ENCODE measurements at places on chromosomes 7 and 10.

GRCh38 chr10:5888351-5888750, 1.3 kb downstream of the ANKRD16 start:
- DNase-seq = no peak

DNA sequence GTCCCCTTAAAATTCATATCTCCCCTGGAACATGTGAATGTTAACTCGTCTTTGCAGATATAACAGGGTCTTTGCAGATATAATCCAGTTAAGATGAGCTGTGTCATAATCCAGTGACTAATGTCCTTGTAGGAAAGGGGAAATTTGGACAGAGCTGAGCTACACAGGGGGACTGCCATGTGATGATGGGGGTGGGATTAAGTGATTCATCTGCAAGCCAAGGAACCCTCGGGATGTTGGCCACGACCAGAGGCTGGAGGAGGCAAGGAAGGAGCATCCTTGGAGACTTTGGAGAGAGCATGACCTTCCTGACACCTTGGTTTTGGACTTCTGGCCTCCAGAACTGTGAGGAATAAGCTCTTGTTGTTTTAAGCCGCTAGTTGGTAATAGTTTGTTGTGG, 153.9 kb upstream of the PCBD1 start:
- no peak for DNase-seq

GRCh38 chr7:36597090-36597773, 127.1 kb downstream of the AOAH start:
- no peak for DNase-seq

DNA sequence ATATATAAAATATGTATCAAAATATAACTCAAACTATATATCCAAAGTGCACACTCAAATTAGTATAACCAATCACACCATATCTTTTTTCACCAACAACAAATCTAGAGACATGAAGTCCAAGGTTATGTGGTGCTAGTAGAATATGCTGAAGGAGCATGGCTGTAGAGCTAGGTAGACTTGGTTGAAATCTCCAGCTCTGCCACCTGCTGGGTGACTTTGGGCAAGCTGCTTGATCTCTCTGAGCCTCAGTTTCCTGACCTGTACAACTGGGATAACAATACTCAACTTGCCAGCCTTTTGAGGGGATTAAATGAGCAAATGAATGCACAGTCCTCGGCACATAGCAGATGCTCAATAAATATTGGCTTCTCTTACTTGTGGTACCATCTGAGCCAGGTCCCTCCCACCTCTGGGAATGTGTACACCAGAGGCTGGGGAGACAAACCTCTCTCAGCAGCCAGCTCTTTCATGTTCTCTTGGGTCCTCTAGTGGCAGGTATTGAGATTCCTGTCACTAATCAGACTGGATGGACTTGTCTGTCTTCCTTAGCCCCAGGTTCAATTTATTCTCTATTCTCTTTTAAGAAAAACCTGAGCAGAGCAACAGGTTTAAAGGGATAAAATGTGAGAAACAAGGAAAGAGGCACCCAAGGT, 94.3 kb upstream of the PDE1C start:
- no peak for DNase-seq

GRCh38 chr7:152081088-152081487, 55.6 kb downstream of the GALNT11 start:
- no peak for DNase-seq

DNA sequence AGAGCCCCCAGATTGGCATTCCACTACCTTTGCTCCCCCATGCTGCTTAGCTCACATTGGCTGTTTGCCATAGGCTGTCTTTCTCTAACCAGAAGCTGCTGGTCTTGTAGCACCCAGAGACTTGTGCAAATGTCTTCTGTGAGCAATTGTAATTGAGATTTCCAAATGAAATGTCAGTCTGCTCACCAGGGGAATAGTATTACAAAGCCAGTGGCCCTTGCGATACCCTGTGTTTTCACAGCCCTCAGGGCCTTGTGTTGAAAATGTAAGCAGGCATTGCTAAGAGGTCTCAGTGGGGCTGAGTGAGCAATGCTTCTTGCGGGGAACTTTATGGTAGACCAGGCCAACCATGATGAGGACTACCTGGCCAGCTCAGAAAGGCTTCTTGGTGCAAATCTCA, 746.5 kb downstream of the LRMDA start:
- no peak for DNase-seq

DNA sequence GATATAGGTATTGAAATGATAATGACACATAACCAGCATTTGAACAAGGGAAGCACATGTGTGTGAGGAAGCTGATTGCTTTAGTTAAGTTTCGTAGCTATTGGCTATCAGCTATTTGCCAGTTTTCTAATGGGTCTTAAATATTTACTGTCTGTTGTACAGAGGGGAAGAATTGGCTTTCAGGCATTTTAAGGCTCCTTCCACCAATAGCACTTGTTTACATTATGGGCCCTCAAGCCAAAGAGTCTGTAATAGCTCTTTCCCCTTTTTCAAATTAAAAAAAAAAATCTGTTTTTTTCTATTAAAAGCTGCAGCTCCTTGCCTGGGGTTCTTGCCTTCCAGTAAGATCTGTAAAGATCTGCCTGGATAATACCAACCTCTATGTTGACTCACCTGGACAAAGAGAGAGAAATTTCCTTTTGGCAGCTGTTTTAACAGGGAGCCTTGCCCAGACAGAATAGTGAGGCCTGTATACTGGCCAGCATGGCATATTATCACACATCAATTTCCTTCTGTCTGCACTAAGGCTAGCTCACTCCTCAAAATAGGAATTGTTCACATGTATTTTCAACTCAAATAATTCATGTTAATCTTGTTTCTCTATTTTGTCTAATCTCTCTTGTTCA, 104.7 kb upstream of the LRGUK start:
- DNase-seq = no peak

DNA sequence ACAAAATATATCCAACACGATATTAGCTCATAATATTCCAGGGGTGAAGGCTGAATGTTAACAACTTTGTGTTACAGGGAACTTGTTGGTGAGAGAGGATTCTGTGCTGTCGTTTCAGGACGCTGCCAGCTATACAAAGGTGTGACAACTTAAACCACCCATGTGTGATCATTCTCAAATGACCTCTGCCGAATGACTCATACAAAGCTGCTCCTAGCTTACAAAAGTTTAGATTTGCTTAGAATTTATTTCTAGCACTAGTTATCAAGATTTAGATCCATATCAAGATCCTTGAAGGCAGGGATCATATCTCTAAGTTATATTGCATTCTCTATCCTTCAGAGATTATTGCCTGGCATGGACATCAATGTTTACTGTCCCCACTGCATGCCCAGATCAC, 65.3 kb downstream of the COBL start:
- DNase-seq = no peak

- DNase-seq = no peak
These were observed 112.4 kb upstream of the ADO start for GRCh38 chr10:62692085-62692484.

DNA sequence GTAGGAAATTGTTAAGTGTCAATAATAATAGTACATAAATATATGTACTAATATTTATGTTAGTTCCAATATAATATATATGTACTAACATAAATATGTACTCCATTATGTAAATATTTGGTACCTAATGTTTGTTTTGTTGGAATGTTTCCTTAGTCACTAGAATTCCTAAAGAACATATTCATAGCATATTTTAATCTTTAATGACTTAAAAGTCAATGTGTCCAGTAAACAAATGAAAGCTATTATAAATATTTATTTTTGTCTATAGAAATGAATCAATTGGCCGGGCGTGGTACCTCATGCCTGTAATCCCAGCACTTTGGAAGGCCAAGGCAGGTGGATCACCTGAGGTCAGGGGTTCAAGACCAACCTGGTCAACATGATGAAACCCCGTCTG, 153.6 kb downstream of the GPR158 start:
- DNase-seq = no peak

DNA sequence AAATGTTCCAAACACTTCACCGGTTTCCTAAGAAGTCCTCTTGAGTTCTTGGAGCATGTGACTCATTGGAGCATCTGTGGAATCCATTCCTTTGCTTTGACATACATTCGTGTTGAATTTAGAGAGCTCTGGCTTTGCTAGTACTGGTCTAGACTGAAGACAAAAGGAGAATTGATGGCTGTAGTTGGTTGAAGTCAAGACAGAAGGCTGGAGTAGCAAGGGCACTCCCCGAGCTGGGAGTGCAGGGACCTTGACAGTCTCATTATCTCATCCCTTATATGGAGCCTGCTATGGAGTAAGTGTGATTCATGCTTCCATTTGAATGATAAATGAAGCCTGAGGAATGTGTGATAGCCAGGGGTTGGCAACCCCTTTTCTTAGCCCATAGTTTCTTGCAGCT, 1249.1 kb downstream of the TYW1 start:
- DNase-seq = no peak

GRCh38 chr10:24393201-24393600, 184.3 kb downstream of the KIAA1217 start:
- no peak for DNase-seq

GRCh38 chr10:60677531-60678129, 100.6 kb upstream of the CDK1 start:
- no peak for DNase-seq

GRCh38 chr10:100872034-100872791, 40.5 kb upstream of the SLF2 start:
- DNase-seq = peak; percentile 31

DNA sequence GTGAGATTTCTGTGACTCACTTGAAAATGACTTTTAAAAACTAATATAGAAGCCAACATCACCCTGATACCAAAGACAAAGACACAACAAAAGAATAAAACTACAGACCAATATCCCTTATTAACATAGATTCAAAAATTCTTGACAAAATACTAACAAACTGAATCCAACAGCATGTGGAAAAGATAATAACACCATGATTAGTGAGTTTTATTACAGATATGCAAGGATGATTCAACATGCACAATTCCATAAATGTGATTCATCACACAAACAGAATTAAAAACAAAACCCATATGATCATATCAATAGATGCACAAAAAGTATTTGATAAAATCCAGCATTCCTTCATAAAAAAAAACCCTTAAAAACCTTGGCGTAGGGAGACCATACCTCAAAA, 6.5 kb downstream of the MGAM start:
- DNase-seq = no peak

GRCh38 chr10:114534571-114534981, 123.5 kb downstream of the ABLIM1 start:
- DNase-seq = no peak

- DNase-seq = no peak
These were observed 195.6 kb upstream of the AUTS2 start for GRCh38 chr7:69402696-69403095.

- no peak for DNase-seq
These were observed 66.3 kb upstream of the KLF6 start for GRCh38 chr10:3850999-3851937.

DNA sequence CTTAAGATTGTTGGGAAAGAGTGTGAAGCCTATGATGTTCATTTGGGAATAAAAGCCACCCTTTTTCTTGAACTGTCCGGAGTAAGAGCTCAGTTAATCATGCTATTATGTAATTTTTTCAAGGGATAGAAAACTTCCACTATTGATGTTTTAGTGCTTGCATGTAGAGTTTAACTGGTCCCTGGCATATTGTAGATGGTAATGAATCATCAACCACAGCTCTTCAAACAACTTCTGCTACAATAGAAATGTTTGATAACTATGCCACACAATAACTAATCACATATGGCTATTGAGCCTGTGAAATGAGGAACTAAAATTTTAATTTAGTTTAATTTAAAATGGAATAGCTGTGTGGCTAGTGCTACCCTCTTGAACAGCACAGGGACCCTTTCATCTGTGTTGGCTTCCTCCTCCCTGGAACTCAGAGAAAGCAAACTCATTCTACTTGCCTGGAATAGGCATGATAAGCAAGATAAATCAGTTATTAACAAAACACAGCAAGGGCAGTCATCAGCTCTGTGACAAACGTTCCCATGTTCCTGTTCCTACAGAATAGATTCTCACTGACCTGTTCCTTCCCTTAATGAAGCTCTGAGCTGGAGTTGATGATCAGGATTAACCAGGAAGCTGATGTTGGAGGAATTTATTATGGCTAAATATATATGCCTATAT, 4.9 kb upstream of the SRI start:
- DNase-seq = no peak

GRCh38 chr10:61262486-61263261, 190.5 kb downstream of the TMEM26 start:
- no peak for DNase-seq

DNA sequence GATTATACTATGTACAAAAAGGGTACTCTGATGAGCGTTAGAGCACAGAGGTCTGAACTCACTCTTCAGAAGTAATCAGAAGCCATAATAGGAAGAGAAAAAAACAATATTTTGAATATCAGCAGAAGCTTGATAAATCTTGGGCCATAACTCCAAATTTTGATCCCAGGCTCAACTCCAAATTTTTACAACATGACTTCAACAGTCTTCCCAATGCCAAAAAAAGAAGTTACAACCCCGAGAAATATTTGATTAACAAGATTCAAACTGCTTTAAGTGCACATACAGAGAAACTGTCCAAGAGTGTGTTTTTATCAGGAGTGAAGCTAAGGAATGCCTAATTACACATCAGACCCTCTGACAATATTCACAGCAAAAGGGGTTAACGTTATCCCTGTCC, 7.5 kb downstream of the MPP7 start:
- no peak for DNase-seq

GRCh38 chr10:44382981-44383748, 1.7 kb downstream of the CXCL12 start:
- DNase-seq = no peak

GRCh38 chr7:70093205-70093904, 495.1 kb downstream of the AUTS2 start:
- DNase-seq = no peak
